ENCODE measurements at places on chromosomes 4 and X. TPM values are rescaled to one million over a fixed set of nuclear protein-coding genes. Genes with fewer than 3 reads are reported as not detected.

Gene L1CAM
- polyA plus RNA-seq = 1.4 TPM

Gene PLCXD1
- 20.6 TPM for polyA plus RNA-seq

Gene GPR143
- polyA plus RNA-seq = 7.1 TPM

Gene NAP1L3
- 89.5 TPM for polyA plus RNA-seq

GRCh38 chr4:184807797-184808712 is 17.7 kb downstream of the ACSL1 start:
- DNase-seq = peak; percentile 41

DNA sequence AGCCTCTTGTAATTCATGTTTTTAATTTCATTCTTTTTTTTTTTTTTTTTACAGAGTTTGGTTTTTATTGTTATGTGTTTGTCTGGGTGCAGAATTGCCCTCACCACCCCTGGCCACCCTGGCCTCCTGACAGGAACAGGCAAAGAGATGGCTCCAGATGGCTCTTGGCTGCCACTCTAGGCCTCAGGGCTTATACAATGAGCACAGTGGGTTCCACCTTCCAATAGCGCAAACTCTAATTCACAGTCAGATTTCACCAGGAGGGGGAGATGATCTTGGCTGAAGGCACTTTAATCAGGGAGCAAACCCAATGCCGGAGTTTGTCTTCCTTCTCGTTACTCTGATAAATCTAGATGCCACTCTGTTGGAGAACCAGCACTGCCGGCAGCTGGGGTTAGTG is 24.8 kb downstream of the CPE start:
- no peak for DNase-seq

GRCh38 chr4:158859661-158860060 is 90.8 kb downstream of the FNIP2 start:
- no peak for DNase-seq

DNA sequence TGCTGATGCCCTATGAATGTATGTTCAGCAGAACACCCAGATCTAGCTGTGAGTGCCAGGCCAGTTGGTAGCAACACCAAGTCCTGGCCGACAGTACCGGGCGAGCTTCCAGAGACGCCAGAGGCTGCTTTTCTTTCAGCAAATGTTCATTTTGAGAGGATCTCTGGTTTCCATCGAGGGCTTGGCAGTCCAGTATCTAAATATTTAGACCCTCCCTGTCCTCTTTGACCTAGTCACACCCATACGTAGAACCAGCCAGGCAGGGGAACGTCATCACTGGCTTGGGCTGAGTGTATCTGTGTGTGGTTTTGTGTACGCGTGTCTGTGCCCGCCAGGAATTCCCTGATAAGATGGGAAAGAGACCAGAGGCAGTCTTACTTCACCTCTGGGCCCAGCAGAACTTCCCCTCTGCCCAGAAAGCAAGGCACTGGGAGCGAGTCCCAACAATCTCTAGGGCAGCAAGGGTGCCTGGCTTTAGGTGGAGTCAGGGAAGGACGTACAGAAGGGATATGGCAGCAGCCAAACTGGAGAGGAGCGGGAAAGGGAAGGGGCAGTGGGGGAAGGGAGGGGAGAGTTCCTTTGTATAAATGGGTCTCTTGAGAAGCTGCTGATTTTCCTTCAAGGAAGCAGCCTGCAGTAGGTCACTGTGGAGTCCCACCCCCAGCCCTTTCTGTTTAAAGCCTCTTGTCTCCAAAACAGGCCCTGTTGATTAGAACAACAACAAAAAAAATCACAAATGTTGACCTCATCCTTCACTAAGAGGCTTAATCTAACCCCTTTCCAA is 15.0 kb upstream of the ELF4 start:
- DNase-seq = peak; percentile 94

Gene TMEM150C
- 5.3 TPM for polyA plus RNA-seq

DNA sequence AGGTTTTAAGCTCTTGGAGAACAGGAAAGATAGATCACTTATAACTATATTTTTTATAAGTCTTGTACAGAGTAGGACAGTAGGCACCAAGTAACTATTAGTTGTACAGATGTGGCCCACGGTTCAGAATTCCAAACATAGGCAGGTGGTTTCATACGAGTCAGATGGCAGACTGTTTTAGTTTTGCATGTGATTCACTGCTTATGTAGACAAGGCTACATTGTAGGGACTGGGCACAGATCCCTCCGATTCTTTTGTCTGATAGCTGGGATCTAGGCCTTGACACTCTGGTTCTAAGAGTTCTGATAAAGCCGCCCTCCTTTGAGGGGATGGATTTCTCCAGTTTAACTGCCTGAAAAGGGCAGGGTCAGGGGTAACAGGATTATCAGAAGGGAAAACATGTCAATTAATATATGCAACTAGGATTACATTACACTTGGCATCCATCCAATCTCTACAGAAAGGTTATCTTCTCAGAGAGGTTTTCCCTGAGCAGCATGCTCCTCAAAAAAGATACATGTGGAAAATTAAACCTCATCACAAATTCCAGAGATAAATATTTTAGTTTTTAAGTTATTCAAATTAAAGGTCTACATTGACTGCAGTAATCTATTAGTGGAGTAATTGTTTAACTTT is 87.8 kb downstream of the SPRY1 start:
- no peak for DNase-seq

GRCh38 chrX:107924136-107924746 is 57.9 kb downstream of the TEX13B start:
- DNase-seq = no peak

DNA sequence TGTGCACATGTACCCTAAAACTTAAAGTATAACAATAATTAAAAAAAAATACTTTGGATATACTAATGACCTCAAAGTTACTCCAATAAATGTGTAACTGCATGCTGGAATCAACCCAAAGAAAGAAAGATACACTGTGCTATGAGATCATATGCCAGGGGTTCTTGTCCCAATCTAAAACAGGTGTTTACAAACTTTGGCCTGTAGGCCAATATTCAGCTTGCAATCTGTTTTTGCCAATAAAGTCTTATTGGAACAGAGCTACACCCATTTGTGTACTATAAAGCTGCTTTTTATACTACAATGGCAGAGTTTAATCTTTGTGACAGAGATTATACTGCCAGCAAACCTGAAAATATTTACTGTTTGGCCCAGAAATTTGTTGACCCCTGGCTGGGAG is 138.8 kb upstream of the AFF2 start:
- no peak for DNase-seq

Gene GRIPAP1
- polyA plus RNA-seq = 65.4 TPM

- DNase-seq = no peak
These were observed 1.7 kb downstream of the HCFC1 start for GRCh38 chrX:153969904-153970356.

- DNase-seq = peak; percentile 95
These were observed 167.5 kb upstream of the MAP3K15 start for GRCh38 chrX:19682712-19683331.

DNA sequence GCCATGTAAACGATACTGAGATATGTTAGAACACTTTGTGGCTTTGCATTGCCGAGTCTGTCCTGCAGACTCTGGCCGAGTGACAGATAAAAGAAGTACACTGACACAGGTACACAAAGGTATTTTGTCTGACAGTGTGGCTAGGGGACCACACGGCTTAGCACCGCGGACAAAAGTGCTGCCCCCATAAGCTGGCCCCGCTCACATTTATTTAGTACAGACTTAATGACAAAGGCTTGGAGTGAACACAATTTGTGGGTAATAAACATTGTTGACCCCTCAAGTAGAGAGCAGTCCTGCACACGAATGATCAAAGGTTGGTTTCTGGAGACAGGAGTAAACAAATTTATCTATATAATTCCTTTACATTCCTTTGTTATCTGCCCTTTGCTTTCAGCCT is 976.8 kb downstream of the TRAM1L1 start:
- DNase-seq = no peak

DNA sequence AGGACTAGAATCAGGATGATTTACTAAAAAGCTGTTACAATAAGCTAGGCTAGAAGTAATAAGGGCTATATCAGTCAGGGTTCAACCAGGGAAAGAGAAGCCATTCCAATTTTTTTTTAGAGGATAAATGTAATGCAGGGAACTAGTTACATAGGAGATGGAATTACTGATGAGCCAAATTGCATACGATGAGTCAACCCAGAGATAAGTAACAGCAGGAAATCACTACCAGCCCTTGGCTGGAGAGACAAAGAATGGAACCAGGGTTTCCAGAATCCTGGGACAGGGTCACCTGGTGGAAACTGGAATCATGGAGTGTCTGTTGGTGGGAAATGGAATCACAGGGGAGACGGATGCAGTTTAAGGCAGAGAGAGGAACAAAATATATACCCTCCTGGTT is 13.1 kb upstream of the MAGEA4 start:
- peak; percentile 33 for DNase-seq

DNA sequence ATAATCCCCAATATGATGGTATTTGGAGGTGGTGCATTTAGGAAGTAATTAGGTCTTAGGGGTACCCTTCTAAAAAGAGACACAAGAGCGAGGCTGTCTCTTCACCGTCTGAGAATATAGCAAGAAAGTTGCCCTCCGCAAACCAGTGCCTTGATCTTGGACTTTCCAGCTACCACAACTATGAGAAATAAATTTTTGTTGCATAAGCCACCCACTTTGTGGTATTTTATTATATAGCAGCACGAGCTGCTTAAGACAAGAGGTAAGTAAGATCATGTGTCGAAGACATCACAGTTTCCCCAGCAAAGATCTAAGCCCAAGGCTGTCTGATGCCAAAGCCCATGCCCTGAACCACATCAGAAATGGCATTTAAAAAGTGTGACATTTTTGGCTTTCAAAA is 9.6 kb upstream of the EXOSC9 start:
- peak; percentile 41 for DNase-seq
